Tibial nerve (tissue), 4 donors: ENCODE measurements at places on chromosomes 6 and 20.

GRCh38 chr6:36533321-36533720, 14.0 kb downstream of the STK38 start:
- H3K4me3 ChIP-seq: no peak overlapping the region
- no peaks in the 10 kb centered on the region for H3K4me1 ChIP-seq
- no peak for DNase-seq
- no peak overlapping the region for H3K27ac ChIP-seq
- no peaks in the 10 kb centered on the region for H3K27me3 ChIP-seq

- H3K27ac ChIP-seq: no peak overlapping the region
- H3K4me1 ChIP-seq: no peaks in the 10 kb centered on the region
- no peaks in the 10 kb centered on the region for H3K36me3 ChIP-seq
Observed at GRCh38 chr20:58608096-58608840, 42.8 kb upstream of the STX16 start.

DNA sequence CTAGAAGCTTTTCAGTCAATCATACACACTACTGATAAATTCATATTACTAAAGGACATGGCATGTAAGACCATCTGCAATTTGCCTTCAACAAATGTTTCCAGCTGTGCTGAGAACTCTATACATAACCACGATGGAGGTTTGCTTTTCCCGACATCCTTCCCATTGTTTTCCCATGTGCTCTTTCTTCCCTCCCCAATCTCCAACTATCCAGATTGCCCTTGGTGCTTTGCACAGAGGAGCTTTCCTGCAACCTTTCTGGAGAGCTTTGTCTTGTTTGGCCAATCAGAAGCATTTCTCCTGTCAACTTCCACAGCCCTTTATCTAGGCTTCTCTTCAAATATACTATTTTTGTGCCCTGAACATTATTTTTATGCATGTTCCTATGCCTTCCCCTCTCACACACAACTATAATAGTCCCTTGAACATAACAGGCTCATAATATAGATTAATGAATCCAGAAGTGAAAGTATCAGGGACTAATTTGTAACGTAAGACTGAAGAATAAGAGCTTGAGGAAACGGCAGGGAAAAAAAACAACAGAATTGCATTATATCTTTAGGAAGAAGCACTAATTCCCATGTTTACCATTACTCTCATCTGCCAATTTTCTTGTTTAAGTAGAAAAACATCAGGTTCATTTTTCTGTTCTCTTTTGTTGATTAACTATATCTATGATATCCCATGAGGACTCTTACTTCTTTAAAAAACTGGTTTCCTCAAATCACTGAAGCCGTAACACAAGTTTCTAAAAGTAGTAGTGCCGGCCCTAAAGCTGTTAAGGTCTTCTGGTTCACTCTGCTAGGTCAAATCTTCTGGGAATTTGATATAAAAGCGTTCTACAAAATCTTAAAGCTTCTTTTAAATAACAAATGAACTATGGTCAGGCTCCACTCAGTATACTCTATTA, 20.1 kb downstream of the SMLR1 start:
- peaks cover 4% of the 10 kb centered on the region for H3K36me3 ChIP-seq
- no peak for DNase-seq
- H3K27ac ChIP-seq: peak overlapping the region; percentile 64

GRCh38 chr6:17336425-17336824, 55.3 kb downstream of the RBM24 start:
- no peaks in the 10 kb centered on the region for H3K36me3 ChIP-seq
- no peak overlapping the region for H3K4me3 ChIP-seq
- DNase-seq: no peak
- H3K4me1 ChIP-seq: no peaks in the 10 kb centered on the region

- peaks cover 3% of the 10 kb centered on the region for H3K36me3 ChIP-seq
- no peak overlapping the region for H3K4me3 ChIP-seq
- no peak for DNase-seq
- H3K27me3 ChIP-seq: no peaks in the 10 kb centered on the region
- no peaks in the 10 kb centered on the region for H3K4me1 ChIP-seq
- no peak overlapping the region for H3K27ac ChIP-seq
Observed at GRCh38 chr6:1930356-1930755, 315.0 kb downstream of the GMDS start.

GRCh38 chr6:8065519-8065911, 1.3 kb upstream of the BLOC1S5 start:
- DNase-seq: no peak
- peak overlapping the region; percentile 85 for H3K27ac ChIP-seq
- H3K27me3 ChIP-seq: no peaks in the 10 kb centered on the region
- no peak overlapping the region for H3K4me3 ChIP-seq
- peaks cover 6% of the 10 kb centered on the region for H3K4me1 ChIP-seq
- peaks cover 15% of the 10 kb centered on the region for H3K36me3 ChIP-seq

DNA sequence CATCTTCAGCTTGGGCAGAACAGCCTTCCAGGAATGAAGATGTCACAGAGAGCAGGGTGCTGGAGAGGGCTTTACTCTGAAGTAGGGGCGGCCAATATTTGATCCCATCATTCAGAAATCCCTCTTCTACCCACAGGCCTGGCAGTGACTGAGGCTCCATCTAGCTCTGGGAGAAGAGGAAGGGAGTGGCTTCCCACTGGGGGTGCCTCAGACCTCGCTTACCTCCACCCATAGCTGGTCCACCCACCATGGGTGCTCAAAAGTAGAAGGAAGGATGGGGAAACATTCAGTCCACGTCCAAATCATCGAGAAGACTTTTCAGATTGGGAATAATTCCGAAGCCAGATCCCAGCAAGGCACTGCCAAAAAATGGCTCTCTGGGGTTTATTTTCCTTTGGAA, 11.8 kb upstream of the THBD start:
- no peaks in the 10 kb centered on the region for H3K4me1 ChIP-seq
- no peak for DNase-seq
- H3K36me3 ChIP-seq: no peaks in the 10 kb centered on the region
- no peak overlapping the region for H3K27ac ChIP-seq
- no peak overlapping the region for H3K4me3 ChIP-seq

- no peak overlapping the region for H3K27ac ChIP-seq
- no peak overlapping the region for H3K4me3 ChIP-seq
- no peaks in the 10 kb centered on the region for H3K4me1 ChIP-seq
- no peak for DNase-seq
- no peaks in the 10 kb centered on the region for H3K27me3 ChIP-seq
- H3K36me3 ChIP-seq: no peaks in the 10 kb centered on the region
Observed at GRCh38 chr6:50998905-50999304, 180.2 kb downstream of the TFAP2B start.

GRCh38 chr20:62056377-62056776, 9.3 kb downstream of the TAF4 start:
- H3K27ac ChIP-seq: no peak overlapping the region
- DNase-seq: no peak
- H3K4me3 ChIP-seq: no peak overlapping the region
- H3K4me1 ChIP-seq: no peaks in the 10 kb centered on the region

GRCh38 chr6:138406443-138406842, 2.4 kb downstream of the HEBP2 start:
- no peak for DNase-seq
- peaks cover 55% of the 10 kb centered on the region for H3K36me3 ChIP-seq

- no peak overlapping the region for H3K4me3 ChIP-seq
- no peaks in the 10 kb centered on the region for H3K27me3 ChIP-seq
- H3K27ac ChIP-seq: no peak overlapping the region
- H3K4me1 ChIP-seq: no peaks in the 10 kb centered on the region
Observed at GRCh38 chr6:34891296-34891695, 2.2 kb downstream of the ANKS1A start.

GRCh38 chr6:10180138-10181074, 234.5 kb downstream of the TFAP2A start:
- no peaks in the 10 kb centered on the region for H3K4me1 ChIP-seq
- H3K36me3 ChIP-seq: no peaks in the 10 kb centered on the region
- no peak for DNase-seq
- H3K4me3 ChIP-seq: no peak overlapping the region

GRCh38 chr6:28884423-28885131, 39.2 kb downstream of the TRIM27 start:
- no peak overlapping the region for H3K27ac ChIP-seq
- H3K4me3 ChIP-seq: no peak overlapping the region
- no peak for DNase-seq
- H3K36me3 ChIP-seq: no peaks in the 10 kb centered on the region
- H3K4me1 ChIP-seq: no peaks in the 10 kb centered on the region

DNA sequence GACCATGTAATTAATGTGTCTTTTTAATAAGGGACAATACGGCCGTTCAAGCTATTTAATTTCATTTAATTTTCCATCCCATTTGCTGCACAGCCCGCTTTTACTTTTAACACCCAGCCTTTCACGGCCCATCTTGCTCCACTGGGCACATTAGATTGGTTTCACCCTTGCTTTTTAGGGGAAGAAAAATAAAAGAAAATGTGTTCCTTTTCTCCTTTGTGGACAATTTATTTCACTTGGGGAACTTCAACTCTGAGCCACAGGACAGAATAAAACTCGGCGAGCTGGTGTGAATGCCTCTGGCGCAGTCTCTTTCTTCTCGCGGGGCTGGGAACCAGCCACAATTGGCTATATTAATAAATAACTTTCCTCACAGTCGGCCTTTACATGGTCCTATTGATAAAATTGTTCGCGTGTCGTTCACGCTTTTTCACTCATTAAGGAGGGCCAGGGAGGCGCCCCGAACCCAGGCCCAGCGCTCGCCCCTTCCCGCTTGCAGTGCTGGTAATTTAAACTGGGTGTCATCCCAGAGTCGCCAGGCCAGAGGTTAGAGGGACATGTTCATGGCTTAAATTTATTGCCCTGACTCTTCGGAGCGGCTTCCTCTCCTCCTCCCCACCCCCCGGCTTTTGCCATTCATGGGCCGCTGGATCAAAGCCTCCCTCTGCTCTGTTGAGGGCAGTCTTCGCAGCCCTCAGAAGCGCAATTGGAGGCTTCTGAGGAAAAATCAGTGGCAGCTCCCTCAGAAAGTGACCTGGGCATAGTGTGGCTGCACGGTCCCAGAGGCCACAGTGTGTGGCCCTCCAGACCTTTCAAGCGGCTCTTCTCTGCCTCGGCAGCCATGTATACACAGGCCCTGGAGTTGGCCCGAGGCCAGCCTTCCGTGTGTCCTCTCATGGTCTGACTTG, 2.2 kb upstream of the PRDM13 start:
- no peak overlapping the region for H3K4me3 ChIP-seq
- no peaks in the 10 kb centered on the region for H3K4me1 ChIP-seq
- no peak for DNase-seq
- peaks cover 2% of the 10 kb centered on the region for H3K27me3 ChIP-seq
- H3K27ac ChIP-seq: no peak overlapping the region
- H3K36me3 ChIP-seq: no peaks in the 10 kb centered on the region

DNA sequence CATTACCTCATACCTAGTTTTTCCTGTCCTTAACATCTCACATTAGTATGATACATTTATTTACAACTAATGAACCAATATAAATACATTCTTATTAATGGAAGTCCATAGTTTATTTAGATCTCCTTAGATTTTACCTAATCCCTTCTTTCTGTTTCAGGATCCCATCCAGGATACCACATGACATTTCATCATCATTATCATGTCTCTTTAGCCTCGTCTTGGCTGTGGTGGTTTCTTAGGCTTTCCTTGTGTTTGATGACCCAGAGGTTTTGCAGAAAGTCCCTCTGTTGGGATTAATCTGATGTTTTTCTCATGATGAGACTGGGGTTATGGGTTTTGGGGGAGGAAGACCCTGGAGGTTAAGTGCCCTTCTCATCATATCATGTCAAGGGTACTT, 89.3 kb upstream of the IYD start:
- H3K27me3 ChIP-seq: no peaks in the 10 kb centered on the region
- DNase-seq: no peak
- no peaks in the 10 kb centered on the region for H3K4me1 ChIP-seq

DNA sequence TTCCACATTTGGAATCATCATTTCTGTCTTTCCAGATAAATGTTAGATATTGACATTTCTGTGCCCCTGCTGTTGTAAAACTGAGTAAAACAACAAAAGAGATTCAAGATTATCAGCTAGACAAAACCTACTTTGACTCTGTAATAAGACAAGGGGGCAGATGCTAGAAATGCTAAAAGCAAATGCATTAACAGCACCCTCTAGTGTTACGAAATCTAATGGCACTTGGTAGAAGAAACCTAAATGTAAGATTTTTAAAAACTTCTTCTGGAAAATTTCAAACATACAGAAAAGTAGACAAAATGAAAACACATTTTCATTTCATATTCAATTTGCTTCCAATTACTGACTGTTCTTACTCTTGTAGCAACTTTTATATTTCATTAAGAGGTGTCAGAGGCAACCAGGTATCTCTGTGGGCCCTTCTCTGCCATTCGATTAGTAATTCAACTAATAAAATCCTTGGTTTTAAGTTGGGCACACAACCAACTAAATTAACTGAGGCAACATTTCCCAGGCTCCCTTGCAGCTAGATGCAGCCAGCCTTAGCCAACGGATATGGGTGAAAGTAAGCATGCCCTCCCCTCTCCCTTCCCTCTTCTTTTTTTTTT, 45.0 kb downstream of the SLC23A2 start:
- no peaks in the 10 kb centered on the region for H3K4me1 ChIP-seq
- H3K36me3 ChIP-seq: peaks cover 5% of the 10 kb centered on the region
- H3K4me3 ChIP-seq: no peak overlapping the region
- H3K27me3 ChIP-seq: no peaks in the 10 kb centered on the region

GRCh38 chr6:24517659-24518543, 23.1 kb downstream of the ALDH5A1 start:
- no peak for DNase-seq
- H3K4me1 ChIP-seq: no peaks in the 10 kb centered on the region
- H3K4me3 ChIP-seq: no peak overlapping the region
- H3K36me3 ChIP-seq: no peaks in the 10 kb centered on the region
- H3K27ac ChIP-seq: peak overlapping the region; percentile 41

- H3K27me3 ChIP-seq: no peaks in the 10 kb centered on the region
- DNase-seq: no peak
- H3K4me3 ChIP-seq: no peak overlapping the region
- no peaks in the 10 kb centered on the region for H3K36me3 ChIP-seq
- no peaks in the 10 kb centered on the region for H3K4me1 ChIP-seq
Observed at GRCh38 chr6:134447883-134448387, 130.0 kb upstream of the SGK1 start.

- H3K36me3 ChIP-seq: peaks cover 23% of the 10 kb centered on the region
- no peak overlapping the region for H3K4me3 ChIP-seq
- no peaks in the 10 kb centered on the region for H3K27me3 ChIP-seq
- no peak for DNase-seq
Observed at GRCh38 chr6:130113201-130113710, 94.9 kb downstream of the L3MBTL3 start.

- no peaks in the 10 kb centered on the region for H3K27me3 ChIP-seq
- no peak overlapping the region for H3K27ac ChIP-seq
- no peaks in the 10 kb centered on the region for H3K36me3 ChIP-seq
- no peak overlapping the region for H3K4me3 ChIP-seq
- DNase-seq: no peak
- H3K4me1 ChIP-seq: no peaks in the 10 kb centered on the region
Observed at GRCh38 chr6:21109391-21110178, 484.0 kb upstream of the SOX4 start.

DNA sequence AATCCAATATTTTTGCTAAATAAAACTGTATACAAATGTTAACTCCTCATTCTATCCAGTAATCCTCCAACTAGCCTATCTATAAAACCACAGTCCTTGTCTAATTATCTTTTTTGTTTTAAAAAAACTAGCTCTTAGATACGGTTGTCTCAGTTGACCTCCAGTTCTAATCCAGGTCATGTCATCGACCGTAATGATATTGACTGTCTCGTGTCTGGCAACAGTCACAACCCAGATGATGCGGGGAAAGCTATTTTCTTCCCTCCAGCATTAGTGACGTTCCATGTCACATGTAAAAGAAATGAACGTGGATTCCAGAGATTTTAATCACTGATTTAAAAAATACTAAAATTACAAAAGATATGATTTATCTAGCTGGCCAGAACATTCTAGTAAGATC, 35.5 kb downstream of the HEBP2 start:
- H3K4me3 ChIP-seq: no peak overlapping the region
- no peak overlapping the region for H3K27ac ChIP-seq
- no peaks in the 10 kb centered on the region for H3K4me1 ChIP-seq
- DNase-seq: no peak
- no peaks in the 10 kb centered on the region for H3K27me3 ChIP-seq
- H3K36me3 ChIP-seq: no peaks in the 10 kb centered on the region
